ENCODE measurements at places on chromosomes 3 and 15.

DNA sequence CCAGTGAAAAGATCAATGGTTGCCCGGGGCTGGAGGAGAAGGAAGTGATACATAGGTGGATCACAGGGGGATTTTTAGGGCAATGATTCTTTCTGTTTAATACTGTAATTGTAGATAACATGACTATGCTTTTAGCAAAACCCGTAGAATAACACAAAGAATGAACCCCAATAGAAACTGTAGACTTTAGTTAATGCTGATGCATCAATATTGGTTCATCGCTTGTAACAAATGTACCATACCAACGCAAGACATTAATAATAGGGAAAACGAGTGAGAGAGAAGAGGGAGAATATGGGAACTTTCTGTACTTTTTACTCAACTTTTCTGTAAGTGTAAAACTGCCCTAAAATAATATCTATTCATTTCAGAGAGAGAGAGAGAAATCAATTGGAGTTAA is 383.3 kb upstream of the ATP11B start:
- DNase-seq: no peak
- H3K27me3 ChIP-seq: no peaks in the 10 kb centered on the region
- no peak overlapping the region for H3K27ac ChIP-seq
- no peaks in the 10 kb centered on the region for H3K36me3 ChIP-seq

- H3K4me1 ChIP-seq: peaks cover 13% of the 10 kb centered on the region
- H3K27ac ChIP-seq: no peak overlapping the region
- peaks cover 72% of the 10 kb centered on the region for H3K36me3 ChIP-seq
- no peak overlapping the region for H3K4me3 ChIP-seq
Observed at GRCh38 chr15:82137261-82137660, 91.4 kb upstream of the MEX3B start.

GRCh38 chr15:89074402-89075012 is 13.7 kb upstream of the ABHD2 start:
- H3K4me1 ChIP-seq: peaks cover 29% of the 10 kb centered on the region
- no peak for DNase-seq
- no peak overlapping the region for H3K27ac ChIP-seq
- no peak overlapping the region for H3K4me3 ChIP-seq
- H3K27me3 ChIP-seq: no peaks in the 10 kb centered on the region
- H3K36me3 ChIP-seq: no peaks in the 10 kb centered on the region

- peaks cover 1% of the 10 kb centered on the region for H3K4me1 ChIP-seq
- H3K4me3 ChIP-seq: no peak overlapping the region
- DNase-seq: no peak
- H3K27me3 ChIP-seq: peaks cover 38% of the 10 kb centered on the region
Observed at GRCh38 chr15:89665449-89666181, 10.3 kb upstream of the KIF7 start.

- no peaks in the 10 kb centered on the region for H3K4me1 ChIP-seq
- no peaks in the 10 kb centered on the region for H3K36me3 ChIP-seq
- DNase-seq: no peak
- no peak overlapping the region for H3K4me3 ChIP-seq
- no peaks in the 10 kb centered on the region for H3K27me3 ChIP-seq
Observed at GRCh38 chr3:49649576-49649975, 24.6 kb upstream of the APEH start.

DNA sequence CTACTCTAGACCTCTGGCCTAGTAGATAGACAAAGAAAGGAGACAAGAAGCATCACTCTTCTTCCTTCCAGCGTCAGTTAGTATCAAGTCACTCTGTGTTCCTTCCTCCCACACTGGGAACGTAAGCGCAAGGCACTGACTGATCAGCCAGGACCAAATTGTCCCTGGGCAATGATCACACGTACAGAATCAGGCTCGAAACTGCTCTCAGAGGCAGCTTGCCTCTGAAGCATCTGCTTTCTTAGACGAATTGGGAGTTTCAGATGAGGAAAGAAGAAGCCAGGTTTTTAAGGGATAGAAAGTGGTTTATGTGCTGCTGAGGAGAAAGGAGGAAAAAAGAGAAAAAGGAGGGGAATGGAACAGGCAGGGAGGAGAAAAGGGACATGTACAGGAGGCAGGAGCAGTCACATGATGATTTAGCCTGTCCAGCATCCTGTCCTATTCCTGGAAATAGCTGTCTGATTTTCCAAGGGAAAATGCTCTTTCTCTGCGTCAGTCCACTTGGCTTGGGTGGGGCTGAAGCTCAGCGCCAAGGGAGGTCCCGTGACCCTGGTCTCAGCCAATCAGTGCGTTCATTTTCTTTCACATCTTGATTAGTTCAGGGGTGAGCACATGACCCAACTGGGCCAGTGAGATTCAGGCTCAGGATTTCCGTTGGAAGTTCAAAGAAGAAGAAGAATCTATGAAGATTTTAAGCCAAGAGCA is 102.0 kb upstream of the PRICKLE2 start:
- DNase-seq: no peak
- H3K27me3 ChIP-seq: peaks cover 9% of the 10 kb centered on the region
- H3K4me1 ChIP-seq: no peaks in the 10 kb centered on the region
- no peaks in the 10 kb centered on the region for H3K36me3 ChIP-seq

- DNase-seq: no peak
- no peaks in the 10 kb centered on the region for H3K36me3 ChIP-seq
- no peaks in the 10 kb centered on the region for H3K27me3 ChIP-seq
- no peaks in the 10 kb centered on the region for H3K4me1 ChIP-seq
- no peak overlapping the region for H3K27ac ChIP-seq
Observed at GRCh38 chr3:105162448-105162847, 204.3 kb upstream of the ALCAM start.

- H3K4me3 ChIP-seq: no peak overlapping the region
- no peak for DNase-seq
- peaks cover 13% of the 10 kb centered on the region for H3K36me3 ChIP-seq
- peaks cover under 1% of the 10 kb centered on the region for H3K4me1 ChIP-seq
- no peaks in the 10 kb centered on the region for H3K27me3 ChIP-seq
Observed at GRCh38 chr3:149180057-149180573, 41.5 kb downstream of the CP start.

DNA sequence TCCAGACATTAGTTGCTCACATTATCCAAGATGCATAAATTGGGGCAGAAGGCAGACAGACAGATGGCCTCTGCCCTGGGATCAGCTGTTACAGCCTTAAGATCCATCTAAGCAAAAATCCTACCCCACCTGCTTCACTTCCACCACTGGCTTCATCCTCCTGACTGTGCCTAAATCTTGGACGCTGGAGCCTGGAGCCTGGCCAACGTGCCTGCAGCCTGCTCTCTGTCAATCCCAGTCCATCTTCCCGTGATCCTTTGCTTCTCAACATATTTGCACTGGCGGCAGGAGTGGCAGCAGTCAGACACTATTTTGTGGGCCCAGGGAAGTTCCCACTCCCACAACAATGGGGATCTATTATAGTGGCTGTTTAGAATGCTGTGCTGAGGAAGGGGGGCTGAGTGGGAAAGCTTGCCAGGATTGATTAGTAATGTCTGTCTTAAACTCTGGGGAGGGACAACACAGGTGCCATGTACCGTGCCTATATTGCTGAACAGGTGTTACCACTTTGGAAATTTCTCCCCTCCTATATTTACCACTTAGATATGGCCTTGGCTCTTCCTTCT is 121.2 kb downstream of the MEGF11 start:
- H3K4me3 ChIP-seq: no peak overlapping the region
- no peak for DNase-seq
- H3K27ac ChIP-seq: no peak overlapping the region

DNA sequence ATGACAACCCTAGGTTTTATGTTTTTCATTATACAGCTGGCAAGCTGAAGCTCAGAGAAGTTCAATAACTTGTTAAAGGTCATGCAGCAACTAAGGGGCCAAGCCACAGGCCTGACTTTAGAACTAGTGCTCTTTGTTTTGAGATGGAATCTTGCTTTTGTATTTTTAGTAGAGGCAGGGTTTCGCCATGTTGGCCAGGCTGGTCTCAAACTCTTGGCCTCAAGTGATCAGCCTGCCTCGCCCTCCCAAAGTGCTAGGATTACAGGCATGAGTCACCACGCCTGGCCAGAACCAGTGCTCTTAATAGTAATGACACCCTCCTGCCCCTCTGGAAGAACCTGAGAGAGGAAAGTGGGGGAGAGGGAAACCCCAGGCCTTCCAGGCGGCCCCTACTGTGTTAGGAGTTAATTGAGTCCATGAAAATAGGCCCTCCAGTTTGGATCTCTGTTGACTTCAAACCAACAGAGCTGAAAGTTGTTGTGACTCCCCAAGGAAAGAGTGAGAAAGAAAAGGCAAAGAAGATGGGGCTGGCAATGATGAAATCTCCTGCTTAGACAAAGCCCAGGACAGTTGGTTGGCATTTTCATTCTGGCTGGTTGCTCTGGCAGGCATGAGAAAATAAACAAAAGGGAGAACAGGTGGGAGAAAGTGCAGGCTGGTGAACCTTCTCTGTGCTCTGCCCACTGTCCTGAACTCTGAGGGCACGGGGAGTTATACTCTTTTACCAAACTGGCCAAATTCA is 3.6 kb upstream of the PRRT3 start:
- peaks cover 13% of the 10 kb centered on the region for H3K4me1 ChIP-seq
- no peaks in the 10 kb centered on the region for H3K27me3 ChIP-seq
- H3K36me3 ChIP-seq: peaks cover 2% of the 10 kb centered on the region
- peak overlapping the region; percentile 0 for H3K27ac ChIP-seq
- no peak for DNase-seq

DNA sequence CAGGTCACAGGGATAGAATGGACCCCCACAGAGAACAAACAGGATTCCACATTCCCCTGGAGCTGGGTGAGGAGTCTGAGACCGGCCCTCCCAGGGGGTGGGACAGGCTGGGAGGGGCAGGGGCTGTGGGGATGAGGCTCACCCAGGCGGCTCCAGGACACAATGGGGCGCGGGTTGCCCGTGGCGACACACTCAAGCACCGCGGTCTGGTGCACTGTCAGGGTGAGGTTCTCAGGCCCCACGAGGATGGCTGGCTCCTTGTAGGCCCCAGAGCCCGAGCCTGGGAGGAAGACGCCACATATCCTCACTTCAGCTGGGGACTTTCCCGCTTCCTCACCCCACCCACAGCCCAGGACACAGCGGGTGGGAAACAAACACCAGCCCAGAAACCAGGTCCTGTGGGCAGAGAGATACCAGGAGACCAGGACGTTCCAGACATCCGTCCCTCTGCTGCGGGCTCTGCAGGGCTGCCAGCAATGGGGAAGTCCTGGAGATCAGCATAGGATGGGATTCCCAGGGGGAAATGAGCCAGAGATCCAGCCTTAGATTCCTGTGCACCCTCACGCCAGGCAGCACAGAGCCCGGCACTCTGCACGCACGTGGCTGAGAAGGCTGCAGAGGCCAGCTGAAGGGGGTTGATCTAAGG is 30.2 kb downstream of the RNU5B-1 start:
- H3K4me3 ChIP-seq: no peak overlapping the region
- no peak for DNase-seq
- H3K27me3 ChIP-seq: peaks cover 5% of the 10 kb centered on the region
- H3K36me3 ChIP-seq: no peaks in the 10 kb centered on the region
- H3K27ac ChIP-seq: no peak overlapping the region

- peaks cover 21% of the 10 kb centered on the region for H3K27me3 ChIP-seq
- no peaks in the 10 kb centered on the region for H3K36me3 ChIP-seq
- H3K27ac ChIP-seq: no peak overlapping the region
- DNase-seq: no peak
Observed at GRCh38 chr15:66023311-66023972, 154.2 kb downstream of the RAB11A start.

DNA sequence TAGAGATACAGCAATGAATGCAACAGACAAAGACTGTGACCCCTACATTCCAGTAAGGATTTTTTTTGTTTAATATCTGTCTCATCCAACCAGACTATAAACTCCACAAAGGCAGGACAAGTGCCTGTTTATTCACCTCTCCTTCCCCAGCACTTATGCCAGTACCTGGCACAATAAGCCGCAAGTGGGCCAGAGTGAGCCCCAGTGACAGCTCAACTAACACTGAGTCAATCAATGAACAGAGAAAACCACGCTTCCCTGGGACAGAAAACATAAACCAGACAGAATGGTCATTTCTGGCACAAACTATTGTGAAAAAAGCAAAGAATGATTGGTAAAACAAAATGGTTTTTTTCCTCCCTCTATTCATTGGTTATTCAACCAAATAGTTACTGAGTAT is 52.2 kb downstream of the RYK start:
- no peak overlapping the region for H3K4me3 ChIP-seq
- peaks cover 18% of the 10 kb centered on the region for H3K4me1 ChIP-seq
- no peak for DNase-seq
- H3K27me3 ChIP-seq: no peaks in the 10 kb centered on the region
- peaks cover 85% of the 10 kb centered on the region for H3K36me3 ChIP-seq

GRCh38 chr3:39282057-39282456 is 2.2 kb upstream of the CX3CR1 start:
- DNase-seq: no peak
- no peak overlapping the region for H3K4me3 ChIP-seq
- peaks cover 9% of the 10 kb centered on the region for H3K4me1 ChIP-seq
- no peaks in the 10 kb centered on the region for H3K36me3 ChIP-seq
- H3K27me3 ChIP-seq: no peaks in the 10 kb centered on the region
- H3K27ac ChIP-seq: no peak overlapping the region

- H3K27me3 ChIP-seq: no peaks in the 10 kb centered on the region
- H3K4me1 ChIP-seq: peaks cover 92% of the 10 kb centered on the region
- peaks cover 30% of the 10 kb centered on the region for H3K36me3 ChIP-seq
- no peak within 1 kb of the TSS for H3K27ac ChIP-seq
- peak; percentile 61 for DNase-seq
- peak within 1 kb of the TSS; percentile 84 for H3K4me3 ChIP-seq
Observed at GRCh38 chr3:111541911-111542483, at the start of gene CD96. Gene CD96, plus strand, starts transcription at chr3:111542197. Its CDS starts 52 bp downstream, at chr3:111542249.

DNA sequence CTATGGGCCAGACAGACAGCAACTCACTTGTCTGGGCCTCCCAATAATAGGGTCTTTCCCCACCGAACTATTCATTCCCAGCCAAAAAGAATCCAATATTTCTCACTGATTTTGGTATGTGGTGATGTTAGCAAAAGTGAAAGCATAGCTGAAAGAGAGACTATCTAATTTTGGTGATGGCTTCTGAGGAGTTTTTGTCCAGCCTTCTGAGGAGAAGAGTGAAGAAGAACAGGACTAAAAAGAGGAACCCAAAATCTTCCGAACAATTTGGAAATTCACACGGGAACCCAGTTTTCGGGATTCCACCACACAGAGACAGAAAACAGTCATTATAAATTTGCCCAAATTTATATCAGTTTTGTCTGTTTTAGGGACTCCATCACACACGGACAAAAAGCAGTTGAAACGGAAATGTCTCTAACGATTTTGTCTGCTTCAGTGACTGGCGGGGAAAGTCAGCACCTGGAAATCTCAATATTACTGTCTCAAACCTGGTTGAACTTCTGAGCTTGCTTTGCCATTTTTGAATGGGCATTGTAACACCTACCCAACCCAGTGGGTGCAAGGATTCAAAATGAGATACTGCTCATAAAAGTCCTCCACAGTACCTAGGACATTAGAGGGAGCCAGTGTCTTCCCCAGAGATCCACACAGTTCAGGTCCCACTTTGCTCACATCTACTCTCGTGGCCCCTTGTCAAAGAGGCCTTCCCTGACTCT is 9.1 kb downstream of the CD80 start:
- H3K4me1 ChIP-seq: no peaks in the 10 kb centered on the region
- DNase-seq: no peak
- no peaks in the 10 kb centered on the region for H3K36me3 ChIP-seq
- H3K4me3 ChIP-seq: no peak overlapping the region

GRCh38 chr3:86801921-86802320 is 189.0 kb downstream of the VGLL3 start:
- no peaks in the 10 kb centered on the region for H3K36me3 ChIP-seq
- no peaks in the 10 kb centered on the region for H3K4me1 ChIP-seq
- H3K4me3 ChIP-seq: no peak overlapping the region

GRCh38 chr3:55876560-55876959 is 389.5 kb upstream of the WNT5A start:
- no peaks in the 10 kb centered on the region for H3K36me3 ChIP-seq
- H3K4me1 ChIP-seq: no peaks in the 10 kb centered on the region
- no peaks in the 10 kb centered on the region for H3K27me3 ChIP-seq
- no peak for DNase-seq
- H3K4me3 ChIP-seq: no peak overlapping the region

GRCh38 chr3:58638591-58638990 is 28.0 kb downstream of the FAM3D start:
- DNase-seq: no peak
- peaks cover 2% of the 10 kb centered on the region for H3K4me1 ChIP-seq
- H3K27ac ChIP-seq: no peak overlapping the region
- peaks cover 5% of the 10 kb centered on the region for H3K27me3 ChIP-seq
